ENCODE measurements at places on chromosomes 1 and 21.

DNA sequence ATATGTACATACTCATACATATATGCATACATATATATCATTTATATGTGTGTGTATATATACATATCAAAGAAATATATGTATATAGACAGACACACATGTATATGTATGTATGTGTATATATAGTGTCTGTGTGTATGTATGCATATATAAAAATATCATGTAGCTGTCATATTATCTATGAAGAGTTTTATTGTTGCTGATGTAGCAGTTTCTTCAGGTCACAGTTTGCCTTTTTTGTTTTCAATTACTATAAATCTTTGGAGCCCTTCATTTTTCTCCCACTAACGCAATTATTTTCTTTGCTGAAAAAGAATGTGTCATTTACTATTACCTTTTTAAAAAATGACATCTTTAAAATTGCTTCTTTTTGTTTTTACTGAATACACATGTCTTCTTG, 904.5 kb downstream of the PLA2G4A start:
- no peak for DNase-seq

- no peak for DNase-seq
Measured at GRCh38 chr1:88061492-88062177, 622.4 kb upstream of the PKN2 start.

GRCh38 chr1:91569411-91570119, 68.9 kb downstream of the CDC7 start:
- no peak for DNase-seq

- DNase-seq = no peak
Measured at GRCh38 chr1:25481625-25482024, 50.9 kb downstream of the MACO1 start.

GRCh38 chr1:112409414-112409813, 13.4 kb downstream of the CTTNBP2NL start:
- DNase-seq = no peak

DNA sequence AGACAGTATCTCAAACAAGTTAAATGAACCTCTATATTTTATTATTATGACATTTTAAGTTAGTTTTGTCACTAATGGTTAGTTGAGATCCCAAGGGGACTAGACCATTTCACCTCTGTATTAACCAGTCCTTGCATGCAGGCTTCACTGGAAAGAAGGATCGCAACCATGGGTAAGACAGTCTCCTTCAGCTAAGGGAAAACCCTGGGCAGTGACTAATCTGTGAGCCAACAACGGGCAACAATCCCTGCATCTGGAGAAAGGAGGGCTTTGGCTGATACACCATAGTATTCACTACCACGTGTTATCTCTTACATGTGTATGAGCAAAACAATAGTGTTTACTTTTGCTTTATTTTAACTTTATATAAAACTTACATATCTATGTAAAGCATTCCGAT, 708.8 kb upstream of the CHRM3 start:
- DNase-seq = no peak

DNA sequence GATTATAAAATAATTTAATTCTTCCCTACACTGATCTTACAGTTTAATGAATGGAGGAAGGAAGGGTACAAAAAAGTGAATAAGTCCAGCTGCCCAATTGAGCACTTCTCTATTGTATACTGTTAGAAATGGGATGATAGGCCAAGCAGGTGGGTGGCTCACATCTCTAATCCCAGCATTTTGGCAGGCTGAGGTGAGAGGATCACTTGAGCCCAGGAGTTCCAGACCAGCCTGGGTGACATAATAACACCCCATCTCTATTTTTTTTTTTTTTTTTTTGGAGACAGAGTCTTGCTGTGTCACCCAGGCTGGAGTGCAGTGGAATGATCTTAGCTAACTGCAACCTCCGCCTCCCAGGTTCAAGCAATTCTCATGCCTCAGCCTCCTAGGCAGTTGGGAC, 57.5 kb downstream of the ATP2B4 start:
- DNase-seq = no peak

DNA sequence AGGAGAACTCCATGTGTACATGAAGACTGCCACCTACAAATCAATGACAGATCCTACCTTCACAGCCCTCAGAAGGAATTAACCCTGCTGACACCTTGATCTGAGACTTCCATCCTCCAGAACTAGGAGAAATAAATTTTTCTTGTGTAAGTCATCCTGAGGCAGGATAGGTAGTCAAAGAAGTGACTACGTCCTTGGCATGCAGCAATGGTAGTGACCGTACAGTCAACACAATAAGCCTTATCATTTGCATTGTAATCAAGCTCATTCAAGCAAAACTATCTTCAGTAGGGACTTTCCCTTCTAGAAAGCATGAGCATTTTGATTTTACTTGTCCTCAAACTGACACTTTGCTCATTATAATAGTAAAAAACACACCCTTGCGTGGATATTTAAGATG, 64.0 kb upstream of the KCNK1 start:
- no peak for DNase-seq

DNA sequence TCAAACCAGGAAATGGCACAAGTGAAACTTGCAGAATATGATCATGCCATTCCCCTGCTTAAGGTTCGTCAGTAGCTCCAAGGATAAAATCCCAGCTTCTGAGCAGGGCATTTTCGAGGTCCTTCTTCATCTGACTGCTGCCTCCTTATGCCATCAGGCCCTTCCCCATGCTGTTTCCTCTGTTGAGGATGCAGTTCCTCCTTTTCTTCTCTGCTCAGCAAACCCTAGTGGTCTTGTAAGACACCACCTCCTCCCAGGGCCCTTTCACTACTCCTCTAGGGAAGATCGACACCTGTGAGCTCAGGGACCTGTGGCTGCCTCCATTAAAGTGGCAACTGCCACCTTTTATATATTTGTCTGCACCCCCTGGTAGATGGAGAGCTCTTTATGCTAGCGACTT, 62.1 kb upstream of the JUN start:
- DNase-seq = no peak

DNA sequence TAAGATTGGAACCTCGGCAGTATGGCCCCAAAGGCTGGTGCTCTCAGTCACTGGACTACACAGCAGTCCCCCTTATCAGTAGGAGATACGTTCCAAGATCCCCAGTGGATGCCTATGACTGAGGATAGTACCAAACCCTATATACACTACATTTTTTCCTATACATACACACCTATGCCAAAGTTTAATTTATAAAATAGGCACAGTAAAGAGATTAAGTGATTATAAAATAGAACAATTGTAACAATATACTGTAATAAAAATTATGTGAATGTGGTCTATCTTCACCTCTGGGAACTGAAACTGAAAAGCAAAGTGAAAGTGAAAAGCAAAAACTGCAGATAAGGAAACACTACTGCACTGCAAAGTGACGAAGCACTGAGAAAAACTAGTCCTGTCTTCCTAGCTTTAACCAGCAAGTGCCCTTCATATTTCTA, 96.8 kb downstream of the INTS7 start:
- no peak for DNase-seq

DNA sequence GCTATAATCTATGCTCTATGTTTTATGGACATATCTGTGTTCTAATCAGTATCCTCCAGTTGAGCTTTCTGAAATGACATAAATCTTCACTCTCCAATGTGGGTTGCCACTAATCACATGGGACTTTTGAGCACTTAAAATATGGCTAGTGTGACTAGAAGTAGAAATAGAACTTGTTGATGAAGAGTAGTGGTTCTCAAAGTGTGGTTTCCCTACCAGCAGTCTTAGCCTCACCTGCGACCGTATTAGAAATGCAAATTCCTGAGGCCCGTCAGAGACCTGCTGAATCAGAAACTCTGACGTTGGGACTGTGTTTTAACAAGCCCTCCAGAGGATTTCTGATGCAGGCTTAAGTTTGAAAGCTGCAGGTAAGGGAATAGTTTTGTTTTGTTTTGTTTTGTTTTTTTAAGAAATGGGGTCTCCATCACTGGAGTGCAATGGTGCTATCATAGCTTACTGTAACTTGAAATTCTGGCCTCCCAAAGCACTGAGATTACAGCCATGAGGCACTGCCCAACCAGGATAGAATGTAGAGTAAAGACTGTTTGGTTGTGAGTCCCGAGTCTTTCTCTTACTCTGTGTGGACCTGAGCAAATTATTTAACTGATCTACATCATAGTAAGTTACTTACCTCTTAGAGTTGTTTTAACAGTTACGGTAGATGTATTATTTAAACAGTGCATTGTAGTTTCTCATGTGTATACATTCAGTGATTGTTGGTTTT, 21.7 kb downstream of the GLRX2 start:
- DNase-seq = no peak

DNA sequence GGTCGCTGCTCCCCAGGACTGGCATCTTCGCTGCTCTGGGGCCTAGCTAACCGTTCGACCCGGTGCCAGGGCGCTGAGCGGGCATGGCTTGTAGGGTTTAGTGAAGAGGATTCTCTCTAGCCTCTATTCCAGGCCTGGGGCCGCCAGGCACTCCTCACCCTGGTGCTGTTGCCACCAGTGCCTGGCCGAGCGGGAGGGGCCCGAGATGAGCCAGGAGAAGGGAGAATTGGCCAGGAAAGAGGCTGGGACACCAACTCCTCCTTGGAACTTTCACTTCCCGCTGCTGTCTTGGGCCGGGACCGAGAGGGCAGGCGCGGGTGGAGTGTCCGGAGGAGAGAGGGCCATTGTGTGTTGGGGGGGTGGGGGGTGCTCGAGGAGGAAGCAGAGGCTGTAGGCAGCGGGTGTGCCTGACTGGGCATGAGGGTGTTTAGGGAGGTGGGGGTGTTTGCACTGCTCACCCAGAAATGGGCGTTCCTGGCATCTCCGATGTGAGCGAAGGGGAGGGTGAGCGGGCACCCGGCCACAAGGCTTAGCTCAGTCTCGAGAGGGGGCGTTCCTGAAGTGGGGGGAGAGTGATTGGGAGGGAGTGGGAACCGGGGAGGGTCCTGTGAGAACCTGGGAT, 772 bp downstream of the ADAM15 start:
- DNase-seq = no peak

GRCh38 chr1:204578867-204579664, 62.9 kb downstream of the MDM4 start:
- no peak for DNase-seq

DNA sequence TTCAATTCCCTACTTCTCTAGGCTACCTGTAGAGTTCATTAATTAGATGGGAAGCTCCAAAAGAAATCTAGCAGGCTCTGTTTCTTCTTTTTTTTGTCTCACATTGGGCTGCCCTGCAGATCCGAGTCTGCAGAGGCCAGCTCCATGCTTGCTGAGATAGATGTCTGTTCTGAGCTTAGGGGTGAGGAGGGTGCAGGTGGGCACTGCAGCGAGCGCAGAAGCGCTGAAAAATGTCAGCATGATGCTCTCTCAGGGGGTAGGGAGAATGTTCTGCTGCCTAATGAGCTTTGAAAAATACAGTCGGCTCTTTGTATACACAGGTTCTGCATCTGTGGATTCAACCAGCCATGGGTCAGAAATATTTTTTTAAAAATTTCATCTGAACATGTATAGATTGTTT, 56.8 kb upstream of the KCNA3 start:
- DNase-seq = no peak

GRCh38 chr1:31295874-31296485, 608 bp downstream of the SNRNP40 start:
- DNase-seq = no peak

GRCh38 chr21:21200939-21201615, 202.9 kb downstream of the NCAM2 start:
- no peak for DNase-seq

GRCh38 chr1:108591466-108591865, 31.6 kb downstream of the EEIG2 start:
- DNase-seq = no peak

- DNase-seq = no peak
Measured at GRCh38 chr1:182674346-182675246, 9.8 kb downstream of the RGS8 start.

GRCh38 chr1:88514544-88515060, 169.5 kb upstream of the PKN2 start:
- no peak for DNase-seq

- DNase-seq = no peak
Measured at GRCh38 chr1:111082421-111083203, 57.3 kb downstream of the DRAM2 start.

- DNase-seq = no peak
Measured at GRCh38 chr1:35708441-35708921, 10.2 kb downstream of the C1orf216 start.

DNA sequence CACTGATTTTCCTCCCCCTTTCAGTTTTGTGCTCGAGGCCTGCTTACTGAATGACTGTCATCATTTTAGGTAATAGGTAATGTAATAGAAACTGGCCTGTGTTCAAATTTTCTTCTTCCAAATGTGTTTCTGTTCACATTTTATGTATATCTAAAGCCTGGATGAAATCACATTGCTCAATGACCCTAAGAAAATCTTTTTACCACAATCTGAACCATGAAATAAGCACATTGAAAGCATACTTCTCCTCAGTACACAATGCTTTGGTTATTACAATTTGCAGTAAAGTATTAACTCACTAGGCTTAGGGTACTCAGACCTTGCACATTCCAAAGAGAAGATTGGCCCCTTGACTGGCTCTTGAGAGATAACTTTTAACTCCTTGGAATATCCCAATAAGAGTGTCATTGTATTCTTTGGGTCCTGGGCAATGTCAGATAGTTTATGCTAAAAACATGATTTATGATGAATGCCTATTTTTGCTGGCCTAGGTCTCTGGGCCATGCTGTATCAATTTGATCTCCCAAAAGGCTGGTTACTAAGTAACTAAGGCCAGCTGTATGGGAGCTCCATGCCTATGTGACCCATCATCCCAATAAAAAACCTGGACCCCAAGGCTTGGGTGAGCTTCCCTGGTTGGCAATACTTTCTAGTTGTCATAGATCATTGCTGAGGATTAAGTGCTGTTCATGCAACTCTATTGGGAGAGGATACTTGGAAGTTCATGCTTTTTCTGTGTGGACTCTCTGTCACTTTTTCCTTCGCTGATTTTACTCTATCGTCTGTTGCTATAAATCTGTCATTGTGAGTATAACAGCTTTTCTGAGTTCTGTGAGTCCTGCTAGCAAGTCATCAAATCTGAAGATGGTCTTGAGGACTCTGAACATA, 293.9 kb downstream of the GRIK1 start:
- no peak for DNase-seq

DNA sequence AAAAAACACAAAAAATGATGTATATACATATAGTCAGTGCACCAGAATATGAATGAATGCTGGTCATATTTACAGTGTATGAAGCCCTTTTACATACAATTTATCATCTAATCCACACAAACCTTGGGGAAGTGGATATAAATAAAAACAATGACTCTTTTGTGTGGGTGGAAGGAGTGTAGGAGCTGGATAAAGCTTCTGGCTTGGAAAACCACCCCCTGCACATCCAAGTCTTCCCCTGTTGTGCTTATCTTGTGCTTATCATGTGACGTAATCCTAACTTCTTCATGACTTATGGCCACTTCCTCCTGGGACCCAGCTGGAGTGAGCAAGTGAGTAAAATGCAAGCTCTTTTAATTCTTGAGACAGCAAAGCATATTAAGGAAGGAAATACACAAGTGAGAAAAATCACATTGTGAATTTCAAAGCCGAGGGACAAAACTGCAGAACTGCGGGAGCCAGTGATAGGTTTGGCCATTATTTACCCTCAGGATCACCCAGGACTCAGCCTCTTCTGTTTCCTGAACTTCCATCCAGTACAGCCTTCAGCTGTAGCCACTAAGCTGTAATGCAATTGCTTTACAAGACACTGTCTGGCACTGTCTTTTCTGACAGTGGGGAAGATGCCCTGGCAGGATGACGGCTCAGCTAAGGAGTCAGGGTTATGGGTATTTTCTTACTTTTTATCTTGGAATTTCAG, 104.0 kb upstream of the PPM1J start:
- DNase-seq = no peak

- DNase-seq = no peak
Measured at GRCh38 chr1:25523542-25523941, 19.9 kb upstream of the LDLRAP1 start.

- DNase-seq = no peak
Measured at GRCh38 chr1:154777781-154778180, 92.3 kb downstream of the KCNN3 start.

All from vagina (tissue), 2 donors.